ENCODE measurements at places on chromosomes 6 and 20.
A peak's percentile ranks its signal among the peaks of the same experiment; 100 is the strongest.

GRCh38 chr6:110537208-110538123, 61.1 kb upstream of the SLC22A16 start:
- peak; percentile 93 for DNase-seq

DNA sequence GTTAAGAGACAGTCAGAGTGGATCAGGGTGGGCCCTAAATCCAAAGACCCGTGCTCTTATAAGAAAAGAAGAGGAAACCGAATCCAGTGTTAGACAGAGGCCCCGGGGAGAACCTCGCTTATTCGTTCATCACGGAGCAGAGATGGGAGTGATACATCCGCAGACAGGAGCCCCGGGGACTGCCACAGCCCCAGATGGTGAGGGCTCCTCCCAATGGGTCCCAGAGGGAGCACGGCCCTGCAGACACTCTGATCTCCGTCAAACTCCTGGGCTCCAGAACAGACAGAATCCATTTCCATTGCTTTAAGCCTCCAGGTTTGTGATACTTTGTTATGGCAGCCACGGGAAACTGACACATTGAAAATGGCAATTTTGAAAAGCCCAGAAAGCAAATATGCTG, 47.0 kb downstream of the CDH4 start:
- no peak for DNase-seq

- peak; percentile 87 for DNase-seq
Measured at GRCh38 chr6:119273272-119274196, 76.0 kb downstream of the MAN1A1 start.

- no peak for DNase-seq
Measured at GRCh38 chr6:15761045-15761502, 98.2 kb upstream of the DTNBP1 start.

DNA sequence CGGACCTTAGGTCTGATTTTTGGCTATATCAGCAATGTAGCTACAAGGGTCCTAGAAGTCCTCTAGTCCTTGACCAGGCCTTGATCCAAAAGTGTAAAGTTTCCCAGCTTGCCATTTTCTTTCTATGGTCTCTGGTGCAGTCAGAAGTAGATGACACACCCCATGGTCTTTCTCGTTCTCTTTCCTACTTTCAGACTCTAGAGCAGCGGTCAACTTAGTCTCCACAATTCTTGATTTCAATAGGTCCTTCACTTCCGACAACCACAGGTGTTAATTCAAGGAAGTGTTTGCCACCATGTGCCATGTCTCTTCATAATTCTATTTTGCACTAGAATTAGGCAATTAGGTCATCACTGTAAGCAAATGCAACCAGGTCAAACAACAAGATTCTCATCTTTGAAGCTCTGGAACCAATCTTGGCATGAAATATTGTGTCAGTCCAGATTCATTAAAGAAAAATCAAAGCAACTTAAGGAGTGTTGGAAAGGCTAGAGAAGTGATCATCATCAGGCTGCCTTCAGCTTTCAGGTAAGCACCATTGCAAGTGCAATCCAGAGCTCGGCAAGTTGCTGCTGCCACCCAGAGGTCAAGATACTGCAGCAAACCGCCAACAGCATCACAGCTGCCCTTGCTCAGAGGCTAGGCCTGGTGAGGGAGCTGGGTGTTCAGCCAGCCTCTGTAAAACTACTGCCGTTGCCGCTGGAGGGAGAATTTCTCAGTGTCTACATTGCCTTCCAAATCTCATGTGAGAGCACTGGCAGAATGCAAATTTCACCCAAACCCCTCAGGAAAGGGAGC, 5.6 kb upstream of the SYNE1 start:
- peak; percentile 67 for DNase-seq

DNA sequence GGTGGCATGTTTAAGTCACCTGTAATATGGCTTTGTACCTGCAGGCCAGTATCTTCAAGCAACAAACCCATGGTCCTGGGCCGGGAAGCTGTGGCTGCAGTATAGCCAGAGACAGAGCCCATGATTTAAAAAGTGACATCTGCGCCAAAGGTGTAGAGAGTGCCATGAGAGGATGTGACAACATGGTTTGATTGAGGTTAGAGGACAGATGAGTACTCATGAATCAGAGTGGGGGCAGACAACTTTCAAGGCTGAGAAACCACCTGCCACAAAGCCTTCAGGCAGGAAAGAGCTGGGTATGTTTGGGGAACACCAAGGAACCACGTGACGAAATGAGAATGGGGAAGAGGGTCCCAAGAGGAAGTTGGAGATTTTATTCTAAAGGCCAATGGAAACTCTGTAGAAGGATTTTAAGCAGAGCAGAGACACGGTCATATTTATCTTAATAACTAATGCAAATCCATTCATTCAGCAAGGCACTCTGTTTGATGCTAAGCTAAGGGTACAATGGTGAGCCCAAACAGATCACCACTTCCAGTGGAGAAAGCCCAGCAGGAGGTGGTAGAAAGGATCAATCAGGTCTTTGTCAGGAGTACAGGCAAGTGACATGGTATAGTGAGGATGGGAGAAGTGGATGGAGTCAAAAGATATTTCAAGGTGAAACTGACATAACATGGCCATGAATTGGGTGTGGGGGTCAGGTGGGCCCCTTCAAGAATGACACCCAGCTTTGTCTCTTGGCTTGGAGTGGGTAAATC, 3.4 kb upstream of the MICAL1 start:
- no peak for DNase-seq

- DNase-seq = no peak
Measured at GRCh38 chr6:37678078-37678846, 19.4 kb downstream of the MDGA1 start.

DNA sequence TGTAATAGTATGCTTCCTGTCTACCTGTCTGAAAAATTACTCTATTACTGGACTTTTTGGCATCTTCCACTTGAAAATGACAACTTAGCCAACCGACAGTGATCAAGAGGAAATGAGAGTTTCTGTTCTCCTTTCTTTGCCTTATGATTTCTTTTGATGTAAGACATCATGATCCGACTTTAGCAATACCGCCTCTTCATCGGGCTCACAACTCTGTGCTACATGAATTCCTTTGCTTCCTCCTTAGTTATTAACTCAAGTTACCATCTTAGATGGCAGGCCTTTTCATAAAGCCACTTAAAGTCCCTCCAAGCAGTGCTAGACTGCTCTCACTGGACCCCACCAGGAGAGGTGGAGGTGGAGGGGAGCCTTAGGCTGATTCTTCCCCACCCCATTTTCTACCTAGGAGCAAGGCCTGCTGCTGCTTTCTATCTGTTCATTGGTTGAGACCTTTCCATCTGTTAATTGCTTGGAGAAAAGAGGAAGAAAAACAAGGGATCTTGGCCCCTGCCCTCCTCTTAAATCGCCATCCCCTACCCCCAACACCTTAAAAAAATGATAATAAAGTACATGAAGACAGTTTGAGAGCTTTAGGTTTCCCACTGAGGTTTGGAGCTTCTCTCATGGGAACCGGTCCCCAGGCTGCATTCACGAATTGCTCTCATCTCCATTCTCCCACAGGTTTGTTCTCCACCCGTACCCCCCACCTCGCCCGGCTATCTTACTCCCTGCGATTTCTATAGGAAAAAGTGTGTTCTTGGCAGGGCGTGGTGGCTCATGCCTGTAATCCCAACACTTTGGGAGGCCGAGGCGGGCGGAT, 21.6 kb upstream of the MCM3 start:
- no peak for DNase-seq

GRCh38 chr20:19375801-19376200, 163.4 kb downstream of the SLC24A3 start:
- no peak for DNase-seq

DNA sequence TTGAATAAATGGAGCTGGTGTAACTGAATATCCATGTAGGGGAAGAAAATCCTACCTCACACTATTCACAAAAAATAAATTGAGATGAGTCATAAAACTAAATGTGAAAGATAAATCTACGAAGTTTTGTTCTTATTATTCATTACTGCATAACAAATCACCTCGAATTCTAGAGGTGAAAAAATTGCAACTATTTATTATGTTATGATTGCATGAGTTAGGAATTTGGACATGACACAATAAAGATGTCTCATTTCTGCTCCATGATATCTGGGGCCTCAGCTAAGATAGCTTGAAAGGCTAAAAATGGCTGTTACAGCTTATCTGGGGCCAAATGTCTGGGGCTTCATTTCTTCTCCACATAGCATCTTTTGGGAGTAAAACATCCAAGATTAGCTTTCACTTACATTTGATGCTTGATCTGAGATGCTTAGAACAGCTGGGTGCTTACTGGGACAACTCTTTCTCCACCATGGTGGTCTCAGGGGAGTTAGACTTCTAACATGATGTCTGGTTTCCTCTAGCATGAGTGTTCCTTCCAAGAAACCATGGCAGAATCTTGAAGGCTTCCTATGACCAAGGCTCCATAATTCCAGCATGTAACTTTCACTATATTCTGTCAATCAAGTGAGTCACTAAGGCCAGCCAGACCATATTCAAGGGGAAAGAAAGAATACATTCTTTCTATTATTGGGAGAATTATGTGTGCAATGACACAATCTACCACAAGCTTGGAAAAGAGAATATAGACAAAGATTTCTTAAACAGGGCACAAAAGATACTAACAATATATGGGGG, 30.1 kb downstream of the OR2B6 start:
- peak; percentile 2 for DNase-seq

- DNase-seq = no peak
Measured at GRCh38 chr6:75604294-75604693, 2.6 kb downstream of the SENP6 start.

DNA sequence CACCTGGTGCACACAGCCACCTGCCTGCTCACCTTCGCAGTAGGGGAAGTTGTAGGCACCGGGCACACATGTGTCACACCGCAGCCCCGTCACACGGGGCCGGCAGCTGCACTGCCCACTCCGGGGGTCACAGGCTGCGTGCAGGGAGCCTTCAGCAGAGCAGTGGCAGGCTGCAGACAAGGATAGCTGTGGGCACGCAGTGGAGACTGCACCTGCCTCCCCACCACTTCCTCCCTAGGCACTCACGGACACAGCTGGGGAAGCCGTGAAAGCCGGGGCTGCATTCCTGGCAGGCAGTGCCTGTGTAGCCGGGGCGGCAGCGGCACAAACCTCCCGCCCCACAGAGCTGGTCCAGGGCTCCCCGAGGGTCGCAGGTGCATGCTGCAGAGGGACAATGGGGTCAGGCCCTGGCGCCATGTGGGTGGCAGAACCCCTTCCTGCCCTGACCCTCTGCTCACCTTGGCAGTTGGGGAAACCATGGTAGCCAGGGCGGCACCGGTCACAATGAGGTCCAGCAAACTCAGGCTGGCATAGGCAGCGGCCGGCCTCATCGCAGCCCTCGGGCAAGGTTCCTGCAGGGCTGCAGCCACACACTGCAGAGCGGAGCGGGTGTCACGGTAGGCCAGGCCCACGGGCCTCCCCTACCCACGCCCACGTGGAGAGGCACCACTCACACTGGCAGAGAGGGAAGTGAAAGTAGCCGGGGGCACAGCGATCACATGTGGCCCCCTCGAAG, 29.4 kb downstream of the LAMA5 start:
- DNase-seq = no peak

GRCh38 chr6:160081398-160081797, 40.2 kb upstream of the SLC22A1 start:
- no peak for DNase-seq

DNA sequence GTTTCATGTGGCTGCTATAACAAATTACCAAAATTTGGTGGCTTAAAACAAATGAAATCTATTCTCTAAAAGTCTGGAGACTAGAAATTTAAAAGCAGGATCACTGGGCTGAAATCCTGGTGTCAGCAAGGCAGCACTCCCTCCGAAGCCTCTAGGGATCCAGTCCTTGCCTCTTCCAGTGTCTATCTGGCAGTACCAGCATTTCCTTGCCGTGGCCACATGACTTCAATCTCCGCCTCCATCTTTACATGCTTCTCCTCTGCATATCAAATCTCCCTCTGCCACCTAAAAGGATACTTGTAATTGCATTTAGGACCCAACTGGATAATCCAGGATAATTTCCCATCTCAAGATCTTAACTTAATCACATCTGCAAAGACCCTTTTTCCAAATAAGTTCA, 30.2 kb downstream of the ARHGAP18 start:
- DNase-seq = peak; percentile 45

DNA sequence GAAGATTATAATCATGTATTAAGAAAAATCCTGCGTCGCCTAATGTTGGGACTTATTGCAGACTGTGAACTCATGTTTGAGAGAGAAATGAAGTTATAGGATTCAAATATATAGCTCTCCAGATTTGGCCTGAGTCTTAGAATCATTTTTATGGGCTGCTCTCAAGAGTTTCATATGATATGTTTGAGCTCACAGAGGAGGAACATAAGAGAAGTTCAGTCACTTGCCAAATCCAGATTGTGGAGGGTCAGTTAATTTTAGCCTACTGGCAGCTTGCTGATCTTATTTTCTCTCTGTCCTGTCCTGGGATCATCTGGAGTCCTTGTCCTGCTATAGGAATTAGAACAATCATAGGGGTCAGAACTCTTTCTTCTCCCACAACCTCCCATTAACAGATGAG, 186.1 kb upstream of the SUPT3H start:
- DNase-seq = no peak

DNA sequence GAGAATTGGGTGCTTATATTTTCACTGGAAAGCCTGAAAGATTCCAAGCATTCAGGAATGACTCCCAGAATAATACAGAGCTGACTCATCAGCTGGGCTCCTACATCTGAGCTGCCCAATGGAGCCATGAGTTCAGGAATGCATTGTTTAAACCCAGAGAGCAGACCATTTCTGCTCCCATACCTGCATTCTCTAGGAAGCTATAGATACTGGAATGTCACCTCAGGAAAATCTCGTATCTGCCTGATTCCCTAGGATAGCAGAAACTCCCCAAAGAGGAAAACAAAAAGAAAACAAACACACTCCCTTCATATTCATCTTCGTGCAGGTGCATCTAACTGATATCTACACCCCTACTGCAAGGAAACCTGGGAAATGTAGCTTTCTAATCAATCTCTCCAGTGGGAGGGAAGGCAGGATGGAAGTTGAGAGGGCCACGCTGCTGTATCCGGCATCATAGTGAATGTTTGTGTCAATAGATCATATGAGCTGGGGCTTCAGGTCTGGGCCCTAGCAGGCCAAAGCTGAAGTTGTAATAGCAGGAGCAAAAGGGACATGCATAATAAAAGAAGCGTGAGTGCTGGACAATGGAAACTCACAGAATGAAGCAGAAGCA, 8.2 kb upstream of the SLC2A12 start:
- DNase-seq = peak; percentile 74

- no peak for DNase-seq
Measured at GRCh38 chr6:128757961-128758360, 125.0 kb upstream of the LAMA2 start.

DNA sequence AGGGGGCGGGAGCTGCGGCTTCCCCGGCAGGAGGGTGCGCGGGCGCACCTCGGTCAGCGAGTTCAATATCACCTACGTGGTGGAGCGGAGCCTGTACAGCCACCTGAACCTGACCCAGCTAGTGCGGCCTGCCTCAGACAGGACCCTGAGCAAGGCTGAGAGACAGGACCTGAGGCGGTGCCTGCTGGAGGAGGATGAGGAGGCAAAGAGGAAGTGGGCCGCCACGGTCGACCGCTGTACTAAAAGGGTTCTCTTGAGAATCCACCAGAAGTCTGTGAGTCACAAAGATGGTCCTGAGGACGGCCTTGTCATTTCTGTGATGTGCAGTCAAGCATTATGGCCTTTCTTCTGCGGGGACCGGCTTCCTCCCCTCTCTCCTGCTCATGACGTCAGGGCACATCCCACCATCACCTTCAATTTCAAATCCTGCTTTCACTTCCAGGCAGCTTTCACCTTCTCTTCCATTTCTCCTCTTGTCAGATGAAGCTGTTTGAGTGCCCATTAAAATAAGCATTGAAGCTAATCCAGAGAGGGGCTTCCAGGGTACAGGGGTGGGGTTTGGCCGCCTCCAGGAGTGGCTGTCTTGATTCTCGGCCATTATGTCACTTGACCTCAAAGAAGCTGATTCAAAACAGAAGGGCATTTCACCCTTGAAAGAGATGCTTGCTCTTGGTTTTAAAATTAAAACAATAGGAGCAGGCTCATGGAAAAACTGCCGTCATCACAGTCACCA, 177.6 kb downstream of the SASH1 start:
- DNase-seq = no peak
